ENCODE measurements at places on chromosomes 13 and 19.

DNA sequence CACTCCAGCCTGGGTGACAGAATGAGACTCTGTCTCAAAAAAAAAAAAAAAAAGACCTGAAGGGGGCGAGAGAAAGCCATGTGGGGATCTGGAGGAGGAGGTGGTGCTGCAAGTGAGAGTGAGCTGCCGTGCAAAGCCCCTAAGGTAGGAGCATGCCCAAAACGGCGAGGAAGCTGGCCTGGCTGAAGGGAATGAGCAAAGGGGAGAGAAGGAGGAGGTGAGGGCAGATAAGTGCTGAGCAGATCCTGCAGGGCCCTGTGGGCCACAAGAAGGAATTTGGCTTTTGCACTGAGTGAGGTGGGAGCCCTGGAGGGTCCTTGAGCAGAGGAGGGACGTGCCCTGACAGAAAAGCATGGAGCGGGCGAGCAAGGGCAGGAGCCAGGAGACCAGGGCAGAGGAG, 19.4 kb upstream of the ADGRE5 start:
- no peak for DNase-seq

- no peak for DNase-seq
Observed at GRCh38 chr19:33796164-33796875, at the start of gene KCTD15. KCTD15 (plus strand) TSS chr19:33796870; CDS start chr19:33800455, 3,585 bp downstream.

DNA sequence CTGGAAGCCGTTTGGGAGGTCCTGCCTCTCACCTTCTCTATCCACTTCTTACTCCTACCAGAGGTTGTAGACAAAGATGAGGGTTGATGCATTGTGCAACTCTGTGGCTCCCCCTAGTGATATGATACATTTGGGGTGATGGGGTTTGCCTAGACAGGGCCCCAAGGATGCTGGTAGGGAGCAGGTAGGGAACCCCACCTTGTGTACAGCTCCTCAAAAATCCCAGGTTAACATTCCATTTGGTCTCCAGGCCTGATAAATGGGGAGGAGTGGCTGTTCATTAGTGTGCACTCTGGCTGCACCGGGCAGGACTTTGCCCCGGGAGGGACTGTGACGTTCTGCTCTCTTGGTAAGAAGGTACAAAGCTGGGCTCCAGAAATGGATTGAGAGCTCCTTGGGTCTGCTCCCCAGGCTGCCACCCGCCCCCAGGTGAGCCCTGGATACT, 19.2 kb downstream of the SIGLEC8 start:
- DNase-seq, result no peak

GRCh38 chr19:8079988-8080387, 27.4 kb downstream of the CCL25 start:
- no peak for DNase-seq

- DNase-seq, result no peak
Observed at GRCh38 chr13:97468331-97468730, 34.4 kb downstream of the RAP2A start.

GRCh38 chr13:111203736-111204389, 88.8 kb downstream of the ARHGEF7 start:
- no peak for DNase-seq

DNA sequence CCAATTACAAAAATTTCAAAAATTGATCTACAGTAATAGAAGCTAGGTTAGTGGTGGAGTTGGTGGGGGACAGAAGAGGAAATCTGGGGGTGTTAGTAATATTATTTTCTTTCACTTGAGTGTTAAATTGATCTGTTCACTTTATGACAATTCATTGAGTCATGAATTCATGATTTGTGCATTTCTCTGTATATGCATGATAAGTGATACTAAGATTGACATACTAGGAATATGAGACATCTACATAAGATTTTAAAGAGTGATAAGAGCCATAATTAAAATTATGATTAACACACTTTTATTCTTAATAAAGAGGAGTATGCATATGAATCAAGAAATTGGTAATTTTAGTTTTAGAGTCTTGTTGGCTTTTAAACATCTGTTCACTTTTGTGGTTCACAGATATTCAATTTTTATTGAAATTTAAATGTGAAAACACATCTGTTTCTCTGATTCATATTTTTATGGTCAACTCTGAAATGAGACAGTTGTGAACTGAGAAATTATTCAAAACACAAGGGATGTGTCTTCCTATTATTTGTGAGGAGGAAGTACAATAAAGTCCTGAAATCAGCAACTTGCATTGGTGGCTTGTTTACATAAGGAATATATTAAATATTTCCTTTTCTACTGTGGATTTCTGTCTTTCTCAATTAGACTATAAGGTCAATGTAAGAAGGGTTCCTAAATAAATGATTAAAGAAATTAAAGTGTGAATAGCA, 196.5 kb downstream of the ITGBL1 start:
- no peak for DNase-seq

DNA sequence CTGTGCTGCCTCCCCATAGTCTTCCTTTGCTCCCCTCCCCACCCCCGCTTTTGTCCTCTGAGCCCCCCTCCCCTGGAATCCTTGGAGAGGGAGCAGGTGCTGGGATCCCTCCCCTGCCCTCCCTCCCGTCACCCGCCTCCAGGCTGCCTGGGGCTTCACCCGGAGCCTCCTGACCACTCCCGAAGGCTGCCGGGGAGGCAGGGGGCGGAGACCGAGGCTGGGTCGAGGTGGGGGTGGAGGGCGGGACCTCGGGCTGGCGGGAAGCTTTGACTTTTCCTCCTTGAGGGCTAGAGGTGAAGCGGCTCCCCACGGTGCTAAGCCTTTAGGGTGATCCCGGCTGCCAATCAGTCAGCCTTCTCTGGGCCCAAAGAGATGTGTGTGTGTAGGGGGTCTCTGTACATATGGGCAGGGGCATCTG, 1.5 kb downstream of the KMT5C start:
- no peak for DNase-seq

DNA sequence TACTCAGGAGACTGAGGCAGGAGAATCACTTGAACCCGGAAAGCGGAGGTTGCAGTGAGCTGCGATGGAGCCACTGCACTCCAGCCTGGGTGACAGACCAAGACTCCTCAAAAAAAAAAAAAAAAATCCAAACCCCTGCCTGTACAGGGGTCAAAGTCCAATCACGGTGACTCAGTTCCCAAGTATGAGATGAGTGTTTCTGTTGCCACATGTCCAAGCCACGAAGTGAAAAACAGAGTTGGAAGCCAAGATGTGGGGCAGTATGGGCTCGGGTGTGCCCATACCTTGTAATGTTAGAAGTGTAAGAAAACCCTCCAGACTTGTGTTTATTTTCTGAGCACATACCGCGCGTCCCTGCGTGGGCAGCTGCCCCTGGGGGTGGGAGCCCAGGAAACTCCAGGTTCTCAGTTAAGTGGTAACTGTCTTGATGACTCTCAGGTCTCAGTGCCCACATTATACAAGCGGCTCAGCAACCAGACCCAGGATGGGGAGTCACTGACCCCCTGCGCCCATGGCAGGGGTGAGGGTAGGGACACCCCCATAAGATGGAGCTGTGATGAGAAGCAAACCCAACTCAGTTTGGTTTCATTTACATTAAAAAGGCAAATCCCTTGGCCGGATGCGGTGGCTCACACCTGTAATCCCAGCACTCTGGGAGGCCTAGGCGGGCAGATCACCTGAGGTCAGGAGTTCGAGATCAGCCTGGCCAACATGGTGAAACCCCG, 1.2 kb upstream of the GPX4 start:
- DNase-seq, result peak; percentile 53

DNA sequence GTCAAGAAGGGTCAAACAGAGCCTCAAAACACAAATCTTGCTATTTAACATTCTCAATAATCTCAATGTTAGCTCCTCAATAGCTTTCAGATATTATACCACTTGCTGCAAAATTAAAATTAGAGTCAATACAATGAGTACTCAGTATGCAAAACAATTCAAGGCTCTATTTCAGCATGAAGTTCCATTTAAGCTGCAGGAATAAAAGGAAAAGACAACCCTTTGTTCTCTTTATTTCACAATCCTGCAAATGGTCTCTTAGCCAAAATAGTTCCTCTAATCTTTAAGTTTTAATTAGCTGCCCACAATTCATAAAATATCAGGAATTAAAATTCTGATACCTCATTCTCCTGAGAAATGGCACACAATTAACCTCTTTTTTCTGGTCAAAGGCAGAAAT, 40.5 kb upstream of the DCT start:
- no peak for DNase-seq

DNA sequence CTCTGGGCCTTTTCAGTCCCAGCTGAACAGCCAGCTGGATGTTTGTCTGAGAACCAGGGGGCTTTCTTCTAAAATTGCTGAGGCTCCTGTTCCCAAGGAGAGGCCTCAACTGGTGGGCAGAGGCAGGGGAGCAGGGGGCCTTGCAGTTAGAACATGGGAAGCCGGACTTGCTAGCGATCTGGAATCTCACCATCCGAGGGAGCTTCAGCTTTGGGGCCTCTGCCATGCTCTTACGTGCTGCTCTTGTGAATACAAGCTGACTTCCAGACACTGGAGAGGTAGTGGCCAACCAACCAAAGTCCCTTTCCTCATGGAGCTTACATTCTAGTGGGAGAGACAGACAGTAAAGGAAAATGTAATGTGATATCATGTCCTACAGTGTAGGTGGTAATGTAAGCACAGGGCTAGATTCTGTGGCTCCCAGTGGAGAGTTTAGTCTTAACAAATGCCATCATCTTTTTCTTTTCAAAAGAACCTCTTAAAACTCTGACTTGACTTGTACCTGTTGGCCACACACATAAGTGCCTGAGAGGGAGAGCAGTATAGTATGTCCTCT, 22.2 kb downstream of the SHISA2 start:
- DNase-seq, result no peak

DNA sequence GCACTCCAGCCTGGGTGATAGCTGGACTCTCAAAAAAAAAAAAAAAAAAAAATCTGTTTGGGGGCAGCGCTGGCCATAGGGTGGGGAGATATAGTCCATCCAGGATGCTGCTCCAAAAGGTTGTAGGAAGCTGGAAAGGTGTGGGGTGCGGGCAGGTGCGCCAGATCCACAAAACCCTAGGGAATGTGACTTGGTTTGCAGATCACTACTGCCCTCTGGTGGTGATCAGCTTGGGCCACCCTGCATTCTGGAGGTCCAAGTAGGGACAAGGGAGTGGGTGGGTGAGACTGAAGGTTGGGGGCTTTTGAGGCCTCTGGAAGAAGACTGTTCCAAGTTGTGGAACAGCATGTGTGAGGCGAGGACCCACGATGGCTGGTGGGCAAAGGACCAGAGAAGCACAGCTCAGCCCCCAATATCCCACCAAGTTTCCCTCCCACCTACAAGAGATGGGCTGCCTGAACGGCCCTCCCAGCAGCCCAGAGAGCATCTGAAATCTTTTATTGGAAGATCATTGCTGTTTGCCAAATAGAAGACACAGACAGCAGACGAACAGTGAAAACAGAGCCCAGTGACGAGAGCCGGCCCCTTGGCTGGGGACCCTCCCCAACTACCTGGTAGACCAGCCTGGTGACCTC, 10.4 kb upstream of the TYK2 start:
- DNase-seq, result peak; percentile 65

GRCh38 chr13:80558074-80558473, 217.1 kb upstream of the SPRY2 start:
- DNase-seq, result no peak

DNA sequence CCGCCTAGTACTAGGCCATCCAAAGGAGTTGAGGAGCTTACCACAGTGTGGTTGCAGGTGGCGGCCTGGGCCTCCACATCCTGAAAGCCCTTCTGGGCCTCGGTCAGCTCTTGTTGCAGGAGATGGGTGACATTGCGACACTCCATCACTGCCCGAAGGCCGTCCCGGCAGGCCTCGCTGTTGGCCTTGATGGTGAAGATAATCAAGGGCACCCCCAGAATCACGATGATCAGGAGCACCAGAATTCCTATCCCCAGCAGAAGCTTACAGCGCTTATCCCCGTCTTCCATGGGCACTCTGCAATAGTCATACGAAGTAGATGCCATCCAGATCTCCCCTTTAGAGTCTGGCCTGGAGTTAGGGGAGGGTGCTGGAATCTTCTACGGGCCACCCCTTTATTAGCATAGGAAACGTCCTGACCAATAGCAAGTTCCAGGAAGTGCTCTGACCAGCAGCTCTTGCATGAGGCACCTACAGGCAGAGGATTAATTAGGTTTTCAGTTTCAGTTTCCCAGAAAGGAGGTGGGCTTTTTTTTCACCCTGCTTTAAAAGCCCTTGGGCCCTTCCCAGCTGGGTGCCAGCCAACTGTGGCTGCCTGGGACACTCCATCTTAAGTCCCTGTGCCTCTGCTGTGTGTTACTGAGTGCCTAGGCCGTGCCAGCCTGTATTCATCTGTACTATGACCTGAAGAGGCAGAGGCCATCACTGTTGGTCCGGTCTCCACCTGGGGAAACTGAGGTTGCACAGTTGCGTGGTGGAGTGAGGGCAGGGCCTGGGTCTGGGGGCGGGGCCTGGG, at the start of gene BST2:
TSS of gene BST2 (minus strand) at position 381 of the 796 bp plus-strand sequence. CDS start at position 326, 55 bp downstream.
- DNase-seq, result peak; percentile 62

DNA sequence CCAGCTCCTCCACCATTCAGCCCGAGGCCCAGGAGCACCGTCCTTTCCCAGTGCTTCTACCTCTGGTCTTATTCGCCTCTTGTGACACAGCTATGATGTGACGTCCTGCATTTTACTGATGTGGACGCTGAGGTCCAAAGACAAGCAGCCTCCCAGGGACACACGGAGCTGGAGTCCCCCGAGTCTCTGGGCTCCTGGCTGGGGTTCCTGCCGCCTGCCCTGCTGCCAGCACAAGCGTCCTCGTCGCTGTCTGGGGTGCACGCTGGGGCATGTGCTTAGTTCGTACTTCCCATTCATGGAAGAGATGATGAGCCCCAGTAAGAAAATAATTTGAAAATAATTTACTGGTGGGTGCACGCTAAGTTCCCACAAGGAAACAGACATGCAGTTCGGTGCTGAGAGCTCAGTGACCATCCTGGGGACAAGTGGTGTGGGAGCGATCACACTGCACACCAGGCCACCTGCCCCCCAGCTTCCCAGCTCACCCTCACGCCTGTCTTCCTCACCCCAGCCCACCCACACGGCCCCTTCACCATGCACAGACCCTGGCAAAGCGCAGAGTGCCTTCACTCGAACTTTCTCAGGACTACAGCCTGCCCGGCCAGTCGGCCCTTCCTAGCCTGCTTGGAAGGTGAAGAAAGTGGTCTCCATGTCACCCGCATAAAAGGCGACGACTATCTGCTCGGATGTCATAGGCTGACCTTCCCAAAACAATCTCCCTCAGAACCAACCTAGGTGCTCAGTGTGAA, 14.2 kb upstream of the CFAP97D2 start:
- DNase-seq, result no peak

- DNase-seq, result no peak
Observed at GRCh38 chr19:4053423-4054324, 13.0 kb downstream of the ZBTB7A start.

- no peak for DNase-seq
Observed at GRCh38 chr19:33809960-33810359, 13.3 kb downstream of the KCTD15 start.

- no peak for DNase-seq
Observed at GRCh38 chr19:43641333-43641732, 1.7 kb upstream of the CADM4 start.

DNA sequence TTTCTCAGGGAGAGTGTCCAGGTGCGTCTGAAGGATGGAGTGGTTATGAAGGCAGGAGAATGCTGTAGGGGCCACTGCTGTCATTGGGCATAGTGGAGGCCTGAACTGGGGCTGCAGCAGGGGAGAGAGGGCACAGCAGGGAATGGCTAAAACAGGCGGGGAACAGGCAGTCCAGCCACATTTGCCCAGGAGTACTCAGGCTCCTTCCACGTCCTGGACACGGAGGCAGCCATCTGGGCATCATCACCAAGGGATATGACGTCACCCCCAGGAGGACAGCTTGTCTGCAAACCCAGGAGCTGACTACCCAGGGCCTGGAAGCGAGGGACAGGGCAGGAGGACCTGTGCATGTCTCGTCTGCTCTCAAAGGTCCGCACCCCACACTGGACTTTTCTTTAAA, 22.2 kb downstream of the VSTM2B start:
- no peak for DNase-seq
